ENCODE measurements at places on chromosomes 7 and 10.

GRCh38 chr7:11313801-11314200 is 340.1 kb downstream of the PHF14 start:
- DNase-seq: no peak

DNA sequence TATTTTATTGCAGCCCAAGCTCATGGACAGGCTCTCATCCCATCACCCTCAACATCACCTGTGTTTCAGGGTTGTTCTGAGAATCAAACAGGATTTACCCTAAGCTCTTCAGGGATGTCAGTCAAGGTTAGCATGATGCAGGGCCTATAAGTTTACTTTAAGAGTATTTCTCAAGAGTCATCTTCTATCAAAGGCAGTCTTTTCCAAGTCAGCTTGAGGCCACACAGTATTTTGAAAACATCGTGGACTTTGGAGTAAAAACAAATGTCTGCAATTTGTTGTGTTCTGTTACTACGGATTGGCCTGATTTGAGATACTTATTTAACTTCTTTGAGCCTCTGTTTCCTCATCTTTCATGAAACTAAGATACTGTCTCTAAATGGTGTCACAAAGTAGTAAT is 42.0 kb upstream of the NRP1 start:
- DNase-seq: no peak

- no peak for DNase-seq
Observed at GRCh38 chr7:101365956-101366355, 3.3 kb downstream of the COL26A1 start.

DNA sequence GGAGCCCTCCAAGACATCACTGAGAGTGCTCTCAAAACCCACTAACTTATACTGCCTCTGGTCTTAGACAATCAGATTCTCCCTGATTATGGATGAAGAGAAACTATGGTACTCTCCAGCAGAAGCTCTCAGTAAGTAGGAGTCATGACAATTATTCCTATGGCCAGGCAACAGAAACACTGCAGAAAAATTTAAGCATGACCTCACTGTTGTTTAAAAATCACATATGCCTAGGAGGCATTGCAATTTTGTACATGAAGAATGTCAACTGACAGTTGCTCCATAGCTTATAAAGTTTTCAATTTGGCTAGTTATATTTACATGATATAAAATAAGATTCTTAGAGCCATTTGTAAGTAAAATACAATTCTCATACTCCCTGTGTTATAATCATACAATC is 105.9 kb upstream of the LSM8 start:
- DNase-seq: no peak

DNA sequence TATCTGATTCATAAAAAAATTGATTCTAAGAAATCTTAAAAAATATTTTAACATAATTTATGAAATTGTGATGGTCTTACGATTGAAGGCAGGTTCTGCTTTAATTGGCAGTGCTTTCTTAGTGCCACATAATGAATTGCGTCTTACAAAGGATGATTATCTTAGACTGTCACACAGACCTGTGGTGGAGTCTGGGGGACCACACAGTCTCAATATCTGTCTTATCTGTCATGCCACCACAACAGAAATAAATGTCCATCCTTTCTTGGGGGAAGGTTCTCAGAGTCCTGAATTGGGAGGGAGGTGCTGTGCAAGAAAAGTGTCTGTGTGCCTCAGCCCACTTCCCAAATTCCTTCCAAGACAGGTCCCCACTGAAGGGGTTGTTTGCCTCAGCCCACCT is 34.0 kb downstream of the ZDHHC6 start:
- DNase-seq: no peak

DNA sequence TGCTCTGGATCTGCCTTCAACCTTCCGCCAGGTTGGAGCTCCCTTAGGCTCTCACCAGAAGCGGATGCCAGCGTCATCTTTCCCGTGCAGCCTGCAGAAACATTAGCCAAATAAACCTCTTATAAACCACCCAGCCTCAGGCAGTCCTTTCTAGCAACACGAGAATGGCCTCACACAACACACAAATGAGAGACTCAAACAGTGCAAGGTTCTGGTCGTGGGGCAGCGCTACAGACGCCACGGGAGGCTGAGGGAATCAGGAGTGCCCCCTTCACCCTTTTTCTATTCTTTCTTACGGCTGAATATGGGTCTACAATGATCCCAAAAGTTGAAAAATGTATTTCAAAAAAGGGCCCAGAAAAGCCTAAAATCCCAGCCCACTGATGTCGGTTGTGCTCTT is 96.4 kb downstream of the FOXL3 start:
- DNase-seq: no peak

DNA sequence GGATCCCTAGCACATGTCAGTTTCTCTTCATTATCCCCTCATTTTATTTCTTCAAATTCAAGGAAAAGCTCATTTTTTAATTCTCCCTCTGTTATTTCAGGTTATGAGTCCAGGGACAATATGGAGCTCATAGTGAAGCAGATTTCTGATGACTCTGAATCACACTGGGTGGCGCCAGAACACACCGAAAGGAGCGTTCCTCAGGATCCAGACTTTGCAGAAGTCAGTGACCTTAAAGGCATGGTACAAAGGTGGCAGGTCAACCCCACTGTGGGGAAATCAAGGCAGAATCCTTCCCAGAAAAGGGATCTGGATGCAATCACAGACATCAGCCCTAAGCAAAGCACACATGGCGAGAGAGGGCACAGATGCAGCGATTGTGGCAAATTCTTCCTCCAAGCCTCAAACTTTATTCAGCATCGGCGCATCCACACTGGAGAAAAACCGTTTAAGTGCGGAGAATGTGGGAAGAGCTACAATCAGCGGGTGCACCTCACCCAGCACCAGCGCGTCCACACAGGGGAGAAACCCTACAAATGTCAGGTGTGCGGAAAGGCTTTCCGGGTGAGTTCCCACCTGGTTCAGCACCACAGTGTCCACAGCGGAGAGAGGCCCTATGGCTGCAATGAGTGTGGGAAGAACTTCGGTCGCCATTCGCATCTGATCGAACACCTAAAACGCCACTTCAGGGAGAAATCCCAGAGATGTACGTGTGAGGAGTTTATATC is 21.4 kb downstream of the ZKSCAN5 start:
- no peak for DNase-seq

DNA sequence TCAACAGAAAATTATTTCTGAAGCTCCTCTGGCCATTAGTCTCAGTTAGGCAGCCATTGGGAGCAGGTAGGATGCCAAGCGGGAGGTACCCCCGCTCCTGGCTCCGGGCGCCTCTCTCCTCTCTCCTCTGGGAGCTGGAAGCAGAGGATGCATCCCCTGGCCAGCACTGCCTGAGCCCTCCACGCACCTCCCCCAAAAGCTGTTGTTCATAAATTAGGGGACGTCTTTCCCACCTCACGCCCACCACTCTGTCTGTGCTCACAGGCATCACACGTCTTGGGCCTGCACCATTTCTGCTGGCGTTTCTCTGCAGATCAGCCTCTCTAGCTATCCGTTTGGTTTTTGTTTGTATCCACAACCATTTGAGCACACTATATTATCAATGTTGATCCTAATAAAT is 609.0 kb upstream of the FOXK1 start:
- DNase-seq: no peak

- no peak for DNase-seq
Observed at GRCh38 chr7:77339726-77340125, 76.4 kb downstream of the GSAP start.

GRCh38 chr7:138713191-138713590 is 12.0 kb upstream of the SVOPL start:
- DNase-seq: peak; percentile 41

GRCh38 chr10:69836731-69837030 is 35.0 kb downstream of the COL13A1 start:
- DNase-seq: no peak

- DNase-seq: no peak
Observed at GRCh38 chr7:84446991-84447480, 252.4 kb upstream of the SEMA3A start.

DNA sequence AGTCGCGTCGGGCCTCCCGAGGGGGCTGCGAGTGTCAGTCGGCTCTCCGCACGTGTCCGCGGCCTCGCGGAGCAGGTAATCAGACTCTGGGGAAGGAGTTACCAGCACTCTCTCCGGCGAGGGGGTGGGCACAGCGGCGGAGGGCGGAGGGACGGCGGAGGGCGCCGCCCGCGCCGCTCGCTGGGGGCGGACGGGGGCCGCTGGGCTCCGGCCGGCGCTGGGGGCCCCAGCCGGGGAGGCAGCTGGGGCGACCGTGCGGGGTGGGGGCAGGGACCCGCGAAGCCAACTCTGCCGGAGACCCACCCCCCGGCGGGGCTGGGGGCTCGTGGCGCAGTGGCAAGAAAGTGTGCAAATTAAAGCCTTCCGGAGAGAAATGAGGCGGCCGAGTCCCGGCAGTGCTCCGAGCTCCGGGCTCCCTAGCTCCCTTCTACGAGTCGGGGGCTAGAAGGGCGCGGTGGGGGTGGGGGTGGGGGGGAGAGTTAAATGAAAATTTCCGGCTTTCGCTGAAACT is at the start of gene CDK6:
CDK6 (minus strand) TSS at position 85 of the 511 bp plus-strand sequence. CDS start 3,250 bp downstream, outside the sequence.
- peak; percentile 60 for DNase-seq

DNA sequence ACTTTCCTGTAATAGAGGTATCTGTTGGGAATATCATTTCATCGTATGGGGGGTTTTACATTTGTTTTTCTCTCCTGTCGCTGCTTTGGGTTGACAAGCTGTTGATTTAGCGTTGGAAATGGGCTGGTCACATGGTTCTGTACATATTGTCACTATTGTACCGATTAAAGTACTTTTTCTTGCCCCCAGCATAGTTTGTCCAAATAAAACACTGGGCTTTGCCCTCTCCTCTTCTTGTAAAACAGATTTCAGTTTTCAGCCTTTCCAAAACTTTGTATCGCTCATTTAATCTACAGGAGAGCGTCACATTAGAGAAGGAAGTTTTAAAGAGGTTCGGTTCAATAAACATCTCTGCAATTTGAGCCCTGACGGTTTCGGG is 4.0 kb downstream of the BMI1 start:
- DNase-seq: no peak

- no peak for DNase-seq
Observed at GRCh38 chr10:97914171-97914836, 64.7 kb downstream of the GOLGA7B start.

DNA sequence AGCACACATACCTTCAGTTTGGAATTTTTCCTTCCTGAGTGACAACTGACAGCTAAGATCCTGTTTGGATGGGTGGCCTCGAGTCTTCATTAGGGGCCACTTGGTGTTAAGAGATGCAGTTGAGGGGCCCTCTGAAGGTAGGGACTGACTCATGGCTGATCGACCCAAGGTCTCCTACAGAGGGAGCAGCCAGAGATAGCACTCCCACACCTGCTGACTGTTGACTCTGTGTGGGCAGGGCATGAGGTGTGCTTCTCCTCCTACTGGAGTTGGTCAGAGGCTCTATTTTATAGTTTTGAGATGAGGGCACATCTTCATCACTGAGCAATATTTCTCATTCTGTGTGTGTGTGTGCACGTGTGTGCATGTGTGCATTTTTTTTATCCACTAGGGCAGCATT is 378.8 kb upstream of the PODXL start:
- no peak for DNase-seq

GRCh38 chr7:41928166-41928565 is 225.3 kb upstream of the INHBA start:
- DNase-seq: no peak

DNA sequence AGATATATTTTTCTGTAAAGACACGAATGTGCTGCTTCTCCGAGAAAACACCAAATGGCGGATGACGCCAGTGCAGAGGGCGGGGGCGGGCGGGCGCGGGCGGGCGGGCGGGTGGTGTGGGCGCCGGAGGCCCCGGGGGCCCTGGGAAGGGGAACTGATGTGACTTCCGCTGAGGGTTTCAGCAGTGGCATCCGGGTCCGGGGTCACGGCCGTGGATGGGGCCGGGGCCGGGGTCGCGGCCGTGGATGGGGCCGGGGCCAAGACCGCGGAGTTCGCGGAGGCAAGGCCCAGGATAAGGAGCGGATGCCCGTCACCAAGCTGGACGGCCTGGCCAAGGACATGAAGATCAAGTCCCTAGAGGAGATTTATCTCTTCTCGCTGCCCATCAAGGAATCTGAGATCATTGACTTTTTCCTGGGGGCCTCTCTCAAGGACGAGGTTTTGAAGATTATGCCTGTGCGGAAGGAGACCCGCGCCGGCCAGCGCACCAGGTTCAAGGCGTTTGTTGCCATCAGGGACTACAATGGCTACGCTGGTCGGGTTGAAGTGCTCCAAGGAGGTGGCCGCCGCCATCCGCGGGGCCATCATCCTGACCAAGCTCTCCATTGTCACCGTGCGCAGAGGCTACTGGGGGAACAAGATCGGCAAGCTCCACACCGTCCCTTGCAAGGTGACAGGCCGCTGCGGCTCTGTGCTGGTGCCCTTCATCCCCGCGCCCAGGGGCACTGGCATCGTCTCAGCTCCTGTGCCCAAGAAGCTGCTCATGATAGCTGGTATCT is 20.3 kb upstream of the IGF2BP3 start:
- peak; percentile 39 for DNase-seq

DNA sequence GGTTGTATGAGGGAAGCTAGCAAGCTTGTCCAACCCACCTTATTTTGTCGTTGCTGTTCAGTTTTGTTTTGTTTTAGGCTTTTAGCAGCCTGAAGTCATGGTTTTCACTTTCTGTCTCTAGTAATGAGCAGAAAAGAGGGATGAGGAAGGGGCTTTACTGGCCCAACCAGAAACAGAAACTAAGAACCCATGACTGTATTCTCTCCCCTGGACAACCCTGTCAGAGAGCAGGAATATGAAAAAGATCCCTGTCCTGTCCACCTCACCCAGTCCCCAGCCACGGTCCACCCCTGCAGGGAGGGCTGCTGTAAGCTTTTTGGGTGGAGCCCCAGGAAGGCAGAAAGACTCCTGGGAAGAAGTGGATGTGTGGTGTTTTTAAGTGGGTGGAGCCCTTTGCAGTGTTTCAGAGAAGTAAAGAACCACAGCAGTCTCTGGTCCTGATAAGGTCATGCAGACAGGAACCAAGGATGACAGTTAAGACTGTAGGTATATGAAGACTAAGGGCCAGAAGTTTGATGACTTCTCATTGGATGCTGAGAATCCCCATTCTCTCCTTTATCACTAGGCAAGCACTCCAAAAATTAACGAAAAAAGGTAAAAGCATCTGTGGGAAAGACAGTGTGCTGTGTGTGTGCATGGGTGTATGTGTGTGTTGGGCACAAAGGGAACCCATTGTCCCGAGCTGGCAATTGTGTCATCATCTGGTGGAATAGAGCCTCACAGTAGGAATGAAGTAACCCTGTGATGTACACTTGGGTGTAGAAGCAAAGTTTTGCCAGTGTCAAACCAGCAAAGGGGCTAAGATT is 13.8 kb downstream of the MRPL32 start:
- no peak for DNase-seq

DNA sequence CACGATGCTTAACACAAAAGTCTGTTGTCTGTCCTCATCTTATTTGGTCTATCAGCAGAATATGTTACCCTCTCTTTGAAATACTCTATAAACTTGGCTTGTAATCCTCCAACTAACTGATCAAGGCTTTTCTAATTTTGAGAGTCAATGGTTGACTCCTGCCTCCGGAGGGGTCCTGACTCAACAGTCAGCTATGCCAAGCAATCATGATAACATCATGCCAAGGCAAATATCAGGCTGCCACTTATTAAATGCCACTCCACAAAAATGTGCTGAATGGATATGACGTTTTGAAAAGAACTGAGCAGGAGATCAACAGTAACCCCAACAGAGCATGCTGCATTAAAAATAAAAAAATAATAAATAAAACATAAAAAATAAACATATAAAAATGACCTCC is 116.1 kb downstream of the PARD3 start:
- no peak for DNase-seq

GRCh38 chr7:141999058-141999623 is 3.5 kb downstream of the MGAM start:
- DNase-seq: no peak
